Activated naive CD8-positive, alpha-beta T cell treated with anti-CD3 and anti-CD28 coated beads, Interleukin-2, amount 10 ng/mL, durations not matched to agents 7 days and 5 days (primary cell): ENCODE measurements at places on chromosomes 1 and 21. TPM values are rescaled to one million over a fixed set of nuclear protein-coding genes. Genes with fewer than 3 reads are reported as not detected.

Gene FCGR2B
- total RNA-seq, result 0.33 TPM

Gene PALMD
- not detected for total RNA-seq

- H3K27me3 ChIP-seq, result peaks cover 6% of the 10 kb centered on the region
- H3K36me3 ChIP-seq, result peaks cover 1% of the 10 kb centered on the region
- H3K4me3 ChIP-seq, result no peak overlapping the region
Observed at GRCh38 chr21:42248783-42249597, 30.1 kb downstream of the ABCG1 start.

- H3K36me3 ChIP-seq, result peaks cover 26% of the 10 kb centered on the region
- no peak overlapping the region for H3K27ac ChIP-seq
- DNase-seq, result no peak
- H3K27me3 ChIP-seq, result no peaks in the 10 kb centered on the region
Observed at GRCh38 chr1:232952514-232953499, 2.4 kb downstream of the NTPCR start.

Gene NR1I3
- not detected for total RNA-seq

- H3K4me1 ChIP-seq, result peaks cover 3% of the 10 kb centered on the region
- no peaks in the 10 kb centered on the region for H3K36me3 ChIP-seq
- H3K27ac ChIP-seq, result no peak overlapping the region
- no peak overlapping the region for H3K4me3 ChIP-seq
- H3K27me3 ChIP-seq, result no peaks in the 10 kb centered on the region
Observed at GRCh38 chr1:52190500-52191252, 48.8 kb downstream of the ZFYVE9 start.

DNA sequence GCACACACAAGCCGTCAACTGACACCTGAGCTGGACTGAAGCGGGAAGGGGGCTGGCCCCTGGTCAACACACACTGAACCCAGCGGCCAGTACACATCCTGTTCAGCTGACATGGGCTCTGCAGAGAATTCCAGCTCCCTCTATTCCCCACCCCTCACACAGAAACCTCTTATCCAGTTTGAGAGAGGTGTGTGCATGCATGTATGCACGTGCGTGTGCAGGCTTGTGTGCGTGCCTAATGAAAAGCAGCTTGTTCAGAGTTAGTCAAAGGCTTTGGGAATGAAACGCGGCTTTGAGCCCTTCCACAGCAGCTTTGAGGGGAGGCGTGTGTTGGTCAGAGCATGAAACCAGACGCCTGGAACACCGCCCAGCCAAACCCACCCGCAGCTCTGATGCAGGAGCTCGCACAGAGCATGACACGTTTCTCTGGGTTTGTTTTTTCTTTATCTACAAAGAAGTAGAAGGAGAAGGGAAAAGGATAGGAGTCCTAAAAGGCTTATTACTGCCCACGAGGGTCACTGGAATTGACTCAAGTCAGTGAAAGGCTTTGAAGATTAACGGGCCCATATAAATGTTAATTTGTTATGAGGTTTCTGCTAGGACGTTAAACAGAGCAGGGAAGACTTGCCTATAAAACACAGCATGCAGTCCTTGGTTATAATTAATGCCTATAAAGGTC lies 184.2 kb downstream of the ETS2 start:
- DNase-seq, result no peak
- peaks cover 28% of the 10 kb centered on the region for H3K27me3 ChIP-seq
- H3K4me3 ChIP-seq, result no peak overlapping the region
- peaks cover 22% of the 10 kb centered on the region for H3K4me1 ChIP-seq
- H3K36me3 ChIP-seq, result no peaks in the 10 kb centered on the region

Gene SCMH1
- total RNA-seq, result 24.2 TPM

Gene MUL1
- 19.8 TPM for total RNA-seq

Gene SPRR4
- not detected for total RNA-seq

Gene PADI2
- 0.08 TPM for total RNA-seq

Gene KLHDC7A
- not detected for total RNA-seq

DNA sequence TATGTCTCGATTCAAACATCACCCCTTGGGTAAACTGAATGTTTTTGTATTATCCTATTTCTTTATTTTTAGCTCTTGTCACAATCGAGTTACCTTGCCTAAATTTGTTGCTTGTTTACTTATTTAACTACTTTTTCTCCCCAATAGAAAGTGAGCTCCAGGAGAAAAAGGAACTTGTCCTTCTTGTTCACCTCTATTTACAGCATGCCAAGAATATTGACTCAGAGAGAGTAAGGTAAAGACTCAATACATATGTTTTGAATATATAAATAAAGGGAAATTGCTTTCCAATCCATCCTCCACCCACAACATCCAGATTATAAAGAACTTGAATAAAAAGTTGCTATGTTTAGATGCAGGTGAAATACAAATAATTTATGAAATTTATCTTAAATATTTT lies 107.3 kb upstream of the PDC start:
- no peak overlapping the region for H3K27ac ChIP-seq
- no peaks in the 10 kb centered on the region for H3K36me3 ChIP-seq
- H3K4me1 ChIP-seq, result peaks cover 4% of the 10 kb centered on the region
- H3K27me3 ChIP-seq, result no peaks in the 10 kb centered on the region
- no peak for DNase-seq

Gene ERG
- not detected for total RNA-seq

GRCh38 chr1:208997726-208998312 lies 585.7 kb upstream of the CAMK1G start:
- DNase-seq, result no peak
- H3K27me3 ChIP-seq, result peaks cover 13% of the 10 kb centered on the region
- no peaks in the 10 kb centered on the region for H3K4me1 ChIP-seq
- H3K4me3 ChIP-seq, result no peak overlapping the region
- H3K27ac ChIP-seq, result no peak overlapping the region

- H3K27me3 ChIP-seq, result peaks cover 3% of the 10 kb centered on the region
- H3K27ac ChIP-seq, result no peak overlapping the region
- no peak for DNase-seq
- H3K36me3 ChIP-seq, result peaks cover 1% of the 10 kb centered on the region
- H3K4me3 ChIP-seq, result no peak overlapping the region
- H3K4me1 ChIP-seq, result peaks cover 48% of the 10 kb centered on the region
Observed at GRCh38 chr1:234763910-234764309, 153.9 kb upstream of the IRF2BP2 start.

Gene PLA2G2F
- not detected for total RNA-seq
